SIG-M5 (cell line): ENCODE measurements at places on chromosomes 12 and 14.

DNA sequence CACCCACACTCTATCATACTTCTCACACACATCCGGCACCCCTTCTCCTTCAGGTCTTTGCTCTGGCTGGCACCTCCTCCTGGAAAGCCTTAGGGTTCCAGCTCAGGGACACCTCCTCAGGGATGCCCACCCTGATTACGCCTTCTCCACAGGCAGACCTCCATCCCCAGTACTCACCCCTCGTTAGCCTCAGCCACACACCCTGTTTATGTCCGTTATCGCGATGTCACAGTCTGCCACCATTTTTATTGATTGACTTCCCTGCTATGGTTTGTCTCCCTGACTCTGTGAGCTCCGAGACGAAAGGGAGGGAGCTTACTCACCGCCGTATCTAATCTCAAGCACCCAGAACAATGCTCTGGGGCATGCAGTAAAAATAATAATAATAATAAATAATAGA is 191.7 kb upstream of the LHX5 start:
- DNase-seq: no peak

- peak; percentile 75 for DNase-seq
Observed at GRCh38 chr12:89333564-89334252, 18.6 kb downstream of the DUSP6 start.

DNA sequence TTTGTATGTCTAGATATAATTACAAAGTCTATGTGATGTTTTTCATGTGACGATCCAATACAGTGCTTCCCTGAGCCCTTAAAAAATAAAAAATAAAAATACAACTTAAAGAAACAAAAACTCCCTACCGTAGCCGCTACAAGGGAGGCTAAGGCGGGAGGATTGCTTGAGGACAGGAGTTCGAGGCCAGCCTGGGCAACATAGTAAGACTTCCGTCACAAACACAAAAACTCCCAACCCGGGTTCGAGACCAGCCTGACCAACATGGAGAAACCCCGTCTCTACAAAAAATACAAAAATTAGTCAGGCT is 669 bp upstream of the CDKN3 start:
- no peak for DNase-seq

DNA sequence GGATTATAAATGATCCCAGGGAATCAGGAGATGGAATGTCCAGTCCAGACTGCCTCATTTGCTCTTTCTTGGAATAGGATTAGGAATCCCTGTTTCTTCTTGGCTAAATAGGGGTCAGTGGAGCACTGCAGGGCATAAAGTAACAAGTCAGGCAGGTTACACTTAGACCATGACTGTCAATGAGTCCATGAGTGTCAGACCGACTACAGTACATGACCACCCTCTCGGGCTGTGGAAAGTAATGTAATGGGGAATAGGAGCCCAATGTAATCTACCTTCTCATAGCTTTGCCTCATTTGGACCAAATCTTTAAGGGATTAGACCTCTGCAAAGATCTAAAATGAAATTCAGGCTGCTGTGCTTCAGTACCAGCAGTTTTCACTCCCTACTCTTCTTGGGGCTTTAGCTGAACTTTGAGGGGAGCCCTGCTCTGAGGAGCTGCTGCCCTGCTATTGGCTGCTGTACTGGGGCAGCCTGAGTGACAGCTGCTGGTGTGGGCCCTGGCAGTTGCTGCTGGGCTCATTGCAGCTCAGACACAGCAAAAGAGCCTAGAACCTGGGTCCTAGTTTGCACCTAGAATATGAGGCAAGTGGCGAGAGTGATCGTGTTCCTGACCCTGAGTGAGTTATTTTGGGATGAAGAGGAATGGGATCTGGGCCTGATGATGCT is 62.2 kb upstream of the OR4E1 start:
- no peak for DNase-seq

GRCh38 chr12:116287842-116288301 is 10.4 kb upstream of the MED13L start:
- no peak for DNase-seq
